IMR-90 (cell line): ENCODE measurements at places on chromosomes 2 and 18.

DNA sequence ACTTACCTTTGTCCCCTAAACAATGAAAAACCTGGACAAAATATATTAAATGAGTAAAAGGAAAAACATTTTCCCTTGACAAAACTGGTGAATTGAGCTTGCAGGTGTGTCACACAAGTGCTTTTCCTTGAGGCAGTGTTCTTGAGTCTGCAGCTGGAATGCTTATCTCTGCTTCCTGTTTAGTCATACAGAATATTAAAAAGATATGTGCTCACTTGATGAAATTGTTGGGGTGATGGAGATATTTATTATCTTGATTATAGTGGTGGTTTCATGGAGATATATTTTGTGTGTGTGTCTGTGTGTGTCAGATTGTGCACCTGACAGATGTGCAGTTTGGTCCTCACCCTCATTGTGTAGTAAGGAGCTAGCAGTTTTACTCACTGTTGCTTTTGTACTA, 3.3 kb downstream of the TAF1B start:
- peak; percentile 71 for DNase-seq

DNA sequence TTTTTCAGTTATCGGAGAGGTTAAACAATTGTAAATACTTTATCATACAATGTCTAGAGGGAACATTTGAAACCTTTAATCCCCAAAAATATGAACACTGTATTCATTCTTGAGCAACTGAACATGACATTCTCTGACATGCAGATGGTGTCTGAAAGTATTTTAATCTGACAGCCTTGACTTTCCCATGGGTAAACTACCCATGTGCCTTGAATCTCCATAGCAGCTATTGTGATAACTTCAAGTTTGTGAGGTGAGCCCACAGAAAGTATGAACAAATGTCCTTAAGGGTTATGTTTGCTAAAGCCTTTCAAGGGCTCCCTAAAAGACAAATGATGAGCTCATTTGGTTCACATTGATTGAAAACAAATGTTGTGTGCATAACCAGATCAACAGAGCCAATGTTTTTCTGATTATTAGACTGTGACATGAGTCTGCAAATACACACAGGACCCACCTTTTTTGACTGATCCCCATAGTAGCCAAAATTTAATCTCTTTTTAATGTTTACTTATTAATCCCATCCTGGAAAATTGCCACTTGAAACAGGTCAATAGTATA, 1326.0 kb downstream of the LRP1B start:
- DNase-seq, result no peak

GRCh38 chr2:121648206-121649148, 785 bp downstream of the CLASP1 start:
- DNase-seq, result peak; percentile 65

DNA sequence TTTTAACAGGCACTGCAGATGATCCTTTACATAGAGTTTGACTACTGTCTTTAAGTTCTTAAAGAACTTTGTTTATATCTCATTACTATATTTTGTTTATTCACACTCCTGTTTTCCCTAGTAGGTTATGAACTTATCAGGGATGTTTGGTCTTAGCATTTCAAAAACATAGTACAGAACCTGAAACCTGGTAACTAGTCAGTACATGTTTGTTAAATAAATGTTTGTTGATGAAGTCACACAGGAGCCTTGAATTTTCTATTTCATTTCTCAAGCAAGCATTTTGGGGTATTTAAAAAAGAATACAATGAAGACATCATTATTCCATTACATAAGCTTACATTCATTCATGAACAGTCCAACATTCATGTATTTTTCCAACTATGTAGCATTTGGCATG, 280.3 kb upstream of the ZSWIM2 start:
- no peak for DNase-seq

- no peak for DNase-seq
These were observed 1367.2 kb upstream of the CELF4 start for GRCh38 chr18:38932752-38933151.

DNA sequence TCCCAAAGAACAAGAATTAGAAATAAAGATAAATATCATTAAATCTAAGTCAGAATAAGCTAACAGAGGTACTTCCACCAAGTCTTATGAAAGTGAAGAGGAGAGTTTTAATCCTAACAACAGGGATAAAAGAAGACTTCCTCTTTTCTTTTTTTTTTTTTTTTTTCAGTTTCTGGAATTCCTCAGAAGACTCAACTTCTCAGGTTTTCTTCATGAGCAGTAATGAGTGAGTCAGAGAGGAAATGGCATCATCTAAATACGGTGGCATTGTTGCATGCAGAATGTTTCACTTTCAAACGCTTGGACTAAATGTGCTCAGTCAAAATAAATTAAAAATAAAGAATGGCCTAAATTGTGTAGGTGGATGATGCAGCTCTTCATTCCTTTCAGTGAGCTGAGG, 45.6 kb upstream of the ARHGAP15 start:
- DNase-seq, result peak; percentile 92

DNA sequence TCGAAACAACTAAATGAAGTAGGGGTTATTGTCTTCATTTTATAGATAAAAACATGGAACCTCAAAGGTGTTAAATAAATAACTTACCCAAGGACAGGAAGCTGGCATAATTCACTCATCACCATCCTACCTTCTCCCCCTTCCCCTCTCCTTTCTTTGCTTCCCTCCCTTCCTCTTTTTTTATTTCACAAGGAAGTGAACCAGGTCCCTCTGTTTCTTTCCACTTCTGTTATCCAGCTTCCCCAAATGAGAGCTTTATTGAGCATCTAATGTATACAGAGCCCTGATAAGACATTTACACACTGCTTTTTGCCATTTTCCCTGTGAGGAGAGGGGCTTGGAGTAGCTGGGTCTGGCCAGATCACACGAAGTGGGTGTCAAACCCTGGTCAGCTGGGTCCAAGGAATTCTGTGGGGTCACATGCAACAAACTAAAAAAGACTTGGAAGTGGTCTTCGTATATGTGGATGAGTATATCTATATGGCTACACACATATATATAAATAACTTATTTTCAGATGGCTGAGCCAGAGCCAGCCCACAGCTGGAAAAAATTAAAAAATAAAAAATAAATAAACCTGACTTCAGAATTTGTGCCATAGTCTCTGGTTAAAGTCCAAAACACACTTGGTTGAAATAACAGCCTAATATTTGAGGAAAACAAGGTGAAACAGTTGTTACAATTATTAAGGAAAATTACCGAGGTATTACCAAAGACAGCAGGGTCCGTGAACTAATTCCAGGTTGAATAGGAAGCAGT, 49.3 kb upstream of the FOSL2 start:
- no peak for DNase-seq

DNA sequence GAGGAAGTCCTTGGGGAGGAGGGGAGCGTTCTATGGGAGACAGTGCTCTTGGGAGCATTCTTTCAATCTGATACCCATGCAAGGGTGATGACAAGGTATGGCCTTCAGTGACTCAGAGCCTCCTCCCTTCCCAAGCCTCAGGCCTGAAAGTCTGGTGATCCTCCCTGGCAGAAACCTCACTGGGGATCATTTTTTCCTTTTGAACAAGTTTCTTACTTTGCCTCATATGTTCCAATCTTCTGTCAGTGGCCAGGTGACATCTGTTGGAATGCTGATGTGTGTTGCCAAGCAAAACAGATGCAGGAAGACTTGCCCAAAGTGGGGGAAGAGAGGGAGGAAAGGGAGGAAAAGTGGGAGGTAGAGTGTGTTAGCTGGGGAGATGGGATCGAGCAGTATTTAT, 224.8 kb downstream of the NEDD4L start:
- DNase-seq, result peak; percentile 55

DNA sequence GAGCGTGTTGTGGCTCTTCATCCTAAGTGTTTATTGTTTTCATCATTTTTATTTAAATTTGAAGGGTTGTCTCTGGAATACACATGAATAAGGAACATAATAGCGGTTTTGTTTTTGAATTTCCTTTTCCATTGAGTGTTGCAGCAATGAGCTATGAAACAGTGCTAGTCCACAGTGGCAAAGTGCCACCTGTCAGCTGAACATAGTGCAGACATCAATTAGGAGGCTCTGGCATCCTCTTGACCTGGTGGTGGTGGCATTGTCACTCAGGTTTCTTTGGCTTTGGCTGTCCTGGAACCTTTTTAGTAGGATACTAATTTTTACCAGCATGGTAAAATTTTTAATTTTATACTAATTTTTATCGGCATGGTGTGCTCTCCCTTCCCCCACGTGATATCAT, 63.2 kb downstream of the UGGT1 start:
- no peak for DNase-seq

GRCh38 chr2:18911416-18911815, 322.0 kb upstream of the NT5C1B start:
- DNase-seq, result no peak

- peak; percentile 4 for DNase-seq
These were observed 49.2 kb upstream of the NXPH2 start for GRCh38 chr2:138829326-138829919.

- no peak for DNase-seq
These were observed 58.4 kb upstream of the POMC start for GRCh38 chr2:25226827-25227226.

- DNase-seq, result peak; percentile 80
These were observed 56.6 kb downstream of the UBE2E3 start for GRCh38 chr2:181036848-181037603.

GRCh38 chr2:3423492-3424170, 44.1 kb downstream of the TRAPPC12 start:
- peak; percentile 27 for DNase-seq

GRCh38 chr2:203404996-203405395, 76.8 kb downstream of the ABI2 start:
- DNase-seq, result peak; percentile 73

DNA sequence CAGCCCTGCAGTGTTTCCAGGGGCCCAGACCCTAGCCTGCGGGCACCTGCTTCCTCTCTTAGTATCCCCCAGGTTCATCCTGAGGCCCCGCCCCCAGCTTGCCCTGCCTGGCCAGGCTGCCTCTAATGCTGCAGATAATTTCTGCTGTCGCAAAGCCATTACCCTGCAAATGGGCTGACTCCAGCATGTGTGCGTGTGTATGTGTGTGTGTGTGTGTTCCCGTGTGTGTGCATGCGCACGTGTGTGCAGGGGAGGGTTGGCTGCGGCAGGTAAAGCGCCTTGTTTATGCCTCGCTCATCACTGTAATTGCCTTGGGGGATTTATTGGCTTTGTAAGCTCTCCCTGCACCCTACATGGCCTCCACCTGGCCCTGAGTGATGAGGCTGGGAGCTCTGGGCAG, 7.6 kb upstream of the PRSS56 start:
- DNase-seq, result no peak

DNA sequence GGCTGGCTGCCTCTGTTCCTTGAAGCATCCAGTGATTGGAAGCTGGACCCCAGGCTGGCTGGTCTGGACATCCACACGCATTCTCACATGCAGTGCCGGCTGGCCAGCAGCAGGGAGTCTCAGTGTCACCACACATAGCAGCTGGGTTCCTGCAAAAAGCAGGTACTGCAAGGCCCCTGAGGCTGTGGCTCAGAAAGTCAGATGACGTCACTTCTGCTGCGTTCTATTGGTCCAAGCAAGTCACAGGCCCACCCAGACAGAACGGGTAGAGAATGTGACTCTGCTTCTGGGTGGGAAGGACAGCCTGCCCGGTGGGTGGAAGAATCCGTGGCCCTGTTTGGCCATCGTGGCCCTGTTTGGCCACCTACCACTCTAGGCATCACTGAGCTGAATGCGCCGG, 51.3 kb upstream of the SPP2 start:
- DNase-seq, result no peak

DNA sequence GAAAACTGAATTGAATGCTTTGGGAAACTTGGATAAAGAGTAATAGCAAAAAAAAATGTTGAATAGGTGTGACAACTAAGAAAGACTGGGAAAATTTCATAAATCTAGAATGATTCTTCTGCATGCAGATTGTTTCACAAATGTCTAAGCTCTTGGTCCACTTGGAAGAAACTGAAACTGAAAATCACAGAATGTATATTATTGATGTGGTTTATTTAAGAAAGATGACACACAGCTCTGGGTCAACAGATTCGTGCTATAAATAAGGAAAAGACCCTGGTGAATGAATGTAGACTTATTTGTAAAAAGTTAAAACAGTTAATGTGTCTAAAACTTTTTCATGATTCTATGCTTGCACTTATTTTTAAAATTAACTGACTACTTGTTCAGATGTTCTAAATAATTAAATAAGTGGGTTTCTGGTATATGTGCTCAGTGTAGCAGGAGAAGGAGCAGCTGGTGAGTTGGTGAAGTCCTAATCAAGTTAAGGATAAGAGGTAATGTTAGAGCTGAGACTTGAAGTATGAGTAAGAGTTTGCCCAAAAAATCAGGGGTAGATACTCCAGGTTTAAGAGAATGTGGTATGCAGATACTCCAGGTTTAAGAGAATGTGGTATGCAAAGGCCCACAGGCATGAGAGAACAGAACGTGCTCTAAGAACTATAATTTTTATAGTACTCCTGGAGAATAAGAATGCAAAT, 24.5 kb downstream of the UGP2 start:
- DNase-seq, result peak; percentile 52

DNA sequence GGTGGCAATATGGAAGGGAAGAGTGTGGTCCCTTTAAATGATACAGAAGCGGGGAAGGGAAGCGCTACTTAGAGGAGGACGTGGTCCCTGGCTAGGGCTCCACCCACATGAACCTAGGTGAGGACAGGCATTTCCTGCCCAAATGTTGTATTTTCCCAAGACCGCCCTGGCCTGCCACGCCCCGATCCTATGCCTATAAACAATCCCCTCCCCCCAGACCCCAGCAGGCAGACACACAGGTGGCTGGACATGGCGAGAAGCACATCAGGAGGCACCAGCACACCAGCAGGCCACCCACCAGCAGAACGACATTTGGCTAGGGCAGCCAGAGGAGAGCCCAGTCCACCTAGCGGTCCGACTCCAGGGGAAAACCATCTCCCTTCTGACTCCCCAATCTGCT, 47.2 kb downstream of the METTL8 start:
- no peak for DNase-seq

GRCh38 chr18:22098563-22098989, 70.8 kb upstream of the GATA6 start:
- no peak for DNase-seq

DNA sequence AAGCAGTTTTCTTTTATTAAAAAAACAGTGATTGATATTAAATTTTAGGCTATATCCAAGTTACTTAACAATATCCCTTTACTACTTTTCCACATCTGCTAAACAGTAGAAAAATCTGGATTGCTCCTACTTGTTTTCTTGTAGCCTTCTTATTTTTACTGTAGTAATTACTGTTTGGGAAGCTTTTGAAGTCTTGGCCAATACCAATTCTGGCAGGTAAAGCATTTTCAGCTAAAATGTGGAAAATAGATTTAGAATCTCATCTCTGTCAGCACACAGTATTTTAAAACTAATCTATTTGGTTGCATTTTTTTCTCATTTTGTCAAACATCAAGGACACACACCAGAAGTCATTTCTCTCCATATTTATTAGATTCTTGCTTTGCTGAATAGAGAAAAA, 1485.7 kb upstream of the PIK3C3 start:
- no peak for DNase-seq

- DNase-seq, result peak; percentile 32
These were observed 72.0 kb downstream of the STRADB start for GRCh38 chr2:201523506-201523905.

- DNase-seq, result peak; percentile 97
These were observed 88.2 kb downstream of the PLB1 start for GRCh38 chr2:28583899-28584553.

- no peak for DNase-seq
These were observed 51.8 kb downstream of the MERTK start for GRCh38 chr2:111950236-111950635.

- DNase-seq, result no peak
These were observed 262.7 kb upstream of the THSD7B start for GRCh38 chr2:136502660-136503059.

GRCh38 chr2:54957321-54957999, 92.8 kb downstream of the RTN4 start:
- DNase-seq, result no peak

- no peak for DNase-seq
These were observed 79.8 kb upstream of the SPATS2L start for GRCh38 chr2:200226451-200227426.

GRCh38 chr2:5691985-5692529, at the start of gene SOX11:
TSS of gene SOX11 (plus strand) at chr2:5692384. CDS start at chr2:5692722, 338 bp downstream.
- DNase-seq, result peak; percentile 95
